Esophagus muscularis mucosa (tissue), 4 donors: ENCODE measurements at places on chromosomes 11 and 22. TPM values are rescaled to one million over a fixed set of nuclear protein-coding genes. Genes with fewer than 3 reads are reported as not detected.

Gene SPA17
- 8.6 TPM for total RNA-seq

Gene NLRP14
- total RNA-seq: not detected

Gene MISFA
- total RNA-seq: 7.1 TPM

Gene VWCE
- 1.4 TPM for total RNA-seq

Gene CRYBB2
- not detected for total RNA-seq

Gene FIBIN
- 82.8 TPM for total RNA-seq

Gene MUC5B
- total RNA-seq: 0.06 TPM

Gene ARHGAP8
- total RNA-seq: not detected

Gene PRODH
- 7.2 TPM for total RNA-seq

DNA sequence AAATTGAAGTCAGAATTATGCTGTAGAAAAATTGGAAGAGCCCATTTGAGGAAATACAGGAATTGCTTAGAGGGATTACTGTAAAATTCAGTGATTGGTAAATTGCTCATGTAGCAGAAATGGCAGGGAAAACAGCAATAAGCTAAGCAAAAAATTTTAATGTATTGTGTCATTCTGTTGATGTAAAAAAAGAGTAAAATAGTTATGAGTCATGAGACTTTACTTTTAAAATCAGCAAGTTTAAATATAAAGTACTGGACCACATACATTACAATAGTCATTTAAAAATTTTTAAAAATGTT lies 10.4 kb downstream of the PDHX start:
- H3K27ac ChIP-seq: no peak overlapping the region
- peaks cover 62% of the 10 kb centered on the region for H3K4me1 ChIP-seq
- no peaks in the 10 kb centered on the region for H3K27me3 ChIP-seq
- no peak for DNase-seq
- H3K36me3 ChIP-seq: no peaks in the 10 kb centered on the region
- no peak overlapping the region for H3K4me3 ChIP-seq

DNA sequence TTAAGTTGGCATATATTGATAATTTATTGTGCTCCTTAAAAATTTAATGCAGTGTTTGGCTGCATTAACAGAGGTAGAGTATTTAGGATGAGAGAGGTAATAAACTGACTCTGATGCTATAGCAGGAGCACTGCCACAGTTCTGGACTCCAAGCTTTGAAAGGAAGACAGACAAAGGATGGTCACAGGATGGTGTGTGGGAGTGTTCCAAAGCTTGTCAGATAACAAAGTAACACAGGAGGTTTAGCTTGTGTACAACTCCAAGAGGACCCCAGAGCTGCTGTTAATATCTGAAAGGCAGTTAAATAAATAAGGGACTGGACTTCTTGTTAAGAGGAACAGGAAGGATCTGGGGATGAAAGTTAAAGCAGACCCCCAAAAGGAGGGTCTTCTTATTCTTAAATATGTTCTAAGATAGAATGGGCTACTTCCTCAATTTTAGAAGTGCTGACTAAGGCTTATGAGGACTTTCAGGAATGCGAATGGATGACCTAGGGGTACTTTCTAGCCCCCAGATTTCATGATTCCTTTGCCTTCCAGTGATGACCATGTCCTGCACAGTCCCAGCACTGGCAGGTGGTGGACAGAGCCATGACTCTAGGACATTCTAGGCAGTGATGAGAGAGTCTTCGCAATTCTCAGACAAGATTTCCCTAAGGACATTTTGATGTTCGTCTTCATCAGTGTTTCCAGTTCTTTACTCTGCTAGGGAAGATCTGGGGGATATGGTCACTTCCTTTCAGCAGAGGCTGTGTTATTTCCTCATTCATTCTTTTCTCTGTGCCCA lies 149.1 kb upstream of the RASSF10 start:
- H3K36me3 ChIP-seq: no peaks in the 10 kb centered on the region
- no peak overlapping the region for H3K4me3 ChIP-seq
- H3K4me1 ChIP-seq: peaks cover 5% of the 10 kb centered on the region
- no peak overlapping the region for H3K27ac ChIP-seq
- H3K27me3 ChIP-seq: no peaks in the 10 kb centered on the region
- DNase-seq: no peak

- H3K4me3 ChIP-seq: no peak overlapping the region
- no peak overlapping the region for H3K27ac ChIP-seq
- H3K4me1 ChIP-seq: peaks cover 7% of the 10 kb centered on the region
Measured at GRCh38 chr22:19438298-19438697, 6.0 kb downstream of the MRPL40 start.

DNA sequence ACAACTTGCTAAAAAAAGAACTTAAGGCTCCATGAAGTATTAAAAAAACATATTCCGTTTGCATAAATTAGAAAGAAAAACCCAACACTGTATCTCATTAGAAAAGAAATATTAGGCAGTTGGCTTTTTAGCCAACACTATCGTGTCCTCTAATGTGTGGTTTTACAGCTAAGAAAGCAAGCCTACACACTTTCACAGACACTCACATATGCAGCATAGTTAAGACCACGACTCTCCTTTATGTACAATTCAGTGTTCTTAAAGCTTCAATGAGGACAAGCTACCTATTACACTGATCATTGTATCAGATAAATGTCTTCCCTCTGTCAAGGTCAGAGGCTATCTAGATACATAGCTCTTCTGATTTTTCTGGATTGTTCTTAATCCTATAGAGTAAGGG lies 80.1 kb downstream of the PICALM start:
- no peaks in the 10 kb centered on the region for H3K27me3 ChIP-seq
- peaks cover 11% of the 10 kb centered on the region for H3K4me1 ChIP-seq
- no peak for DNase-seq
- no peak overlapping the region for H3K4me3 ChIP-seq

DNA sequence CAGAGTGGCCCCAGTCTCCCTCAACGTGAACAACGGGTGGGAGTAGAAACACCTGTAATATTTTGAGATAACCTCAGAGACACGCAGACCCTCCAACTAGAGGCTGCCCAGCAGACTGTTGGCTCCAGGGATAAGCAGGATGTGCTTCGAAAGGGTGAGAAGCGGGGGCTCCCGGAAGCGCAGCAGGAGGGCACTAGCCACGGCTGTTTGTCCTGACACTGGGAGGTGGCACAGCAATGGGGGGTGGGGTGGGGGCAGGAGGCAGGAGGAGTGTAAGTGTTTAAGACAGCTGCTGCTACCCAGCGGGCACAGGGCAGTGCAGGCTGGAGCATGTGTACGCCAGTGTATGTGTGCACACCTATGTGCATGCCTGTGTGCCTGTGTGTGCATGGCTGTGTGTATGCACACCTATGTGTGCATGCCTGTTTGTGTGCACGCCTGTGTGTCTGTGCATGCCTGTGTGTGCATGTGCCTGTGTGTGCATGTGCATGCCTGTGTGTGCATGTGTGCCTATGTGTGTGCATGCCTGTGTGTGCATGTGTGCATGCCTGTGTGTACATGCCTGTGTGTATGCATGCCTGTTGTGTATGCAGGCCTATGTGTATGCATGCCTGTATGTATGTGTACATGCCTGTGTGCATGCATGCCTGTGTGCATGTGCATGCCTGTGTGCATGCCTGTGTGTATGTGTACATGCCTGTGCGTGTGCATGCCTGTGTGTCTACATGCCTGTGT lies 154.7 kb downstream of the SHANK2 start:
- H3K27me3 ChIP-seq: no peaks in the 10 kb centered on the region
- H3K27ac ChIP-seq: no peak overlapping the region
- no peak for DNase-seq
- H3K36me3 ChIP-seq: no peaks in the 10 kb centered on the region

GRCh38 chr11:35525501-35526175 lies at the start of gene PAMR1:
PAMR1 (minus strand) TSS chr11:35525616; CDS start chr11:35525585, 31 bp downstream.
- H3K4me1 ChIP-seq: peaks cover 18% of the 10 kb centered on the region
- H3K27me3 ChIP-seq: peaks cover 6% of the 10 kb centered on the region
- DNase-seq: peak; percentile 92
- no peak within 1 kb of the TSS for H3K27ac ChIP-seq
- H3K36me3 ChIP-seq: no peaks in the 10 kb centered on the region
- peak within 1 kb of the TSS; percentile 34 for H3K4me3 ChIP-seq

DNA sequence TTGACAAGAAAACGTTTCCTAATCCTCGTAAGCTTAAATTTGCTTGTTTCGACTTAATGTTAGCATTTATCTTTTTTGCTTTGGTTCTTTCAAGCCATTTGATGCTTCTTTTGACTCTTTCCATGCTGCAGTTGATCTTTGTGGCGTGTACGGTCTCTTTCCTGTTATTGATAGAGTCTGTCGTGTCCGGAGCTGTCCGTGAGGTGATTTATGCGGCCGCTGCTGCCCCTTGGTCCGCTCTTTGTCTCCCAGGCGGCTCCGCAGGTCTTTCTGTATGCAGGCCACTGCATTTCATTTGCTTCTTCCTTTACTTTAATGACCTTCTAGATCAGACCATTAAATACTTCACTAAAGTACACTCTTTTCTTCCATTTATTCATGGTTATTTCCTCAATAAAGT lies 50.3 kb downstream of the TBC1D22A start:
- H3K4me1 ChIP-seq: peaks cover 23% of the 10 kb centered on the region
- no peaks in the 10 kb centered on the region for H3K27me3 ChIP-seq

GRCh38 chr11:130874955-130875531 lies 41.2 kb downstream of the SNX19 start:
- H3K27me3 ChIP-seq: no peaks in the 10 kb centered on the region
- no peak overlapping the region for H3K4me3 ChIP-seq
- peaks cover 45% of the 10 kb centered on the region for H3K4me1 ChIP-seq
- peaks cover 75% of the 10 kb centered on the region for H3K36me3 ChIP-seq

GRCh38 chr11:40280159-40281051 lies 1179.0 kb downstream of the LRRC4C start:
- peaks cover 8% of the 10 kb centered on the region for H3K4me1 ChIP-seq
- no peaks in the 10 kb centered on the region for H3K36me3 ChIP-seq
- no peaks in the 10 kb centered on the region for H3K27me3 ChIP-seq
- DNase-seq: no peak

DNA sequence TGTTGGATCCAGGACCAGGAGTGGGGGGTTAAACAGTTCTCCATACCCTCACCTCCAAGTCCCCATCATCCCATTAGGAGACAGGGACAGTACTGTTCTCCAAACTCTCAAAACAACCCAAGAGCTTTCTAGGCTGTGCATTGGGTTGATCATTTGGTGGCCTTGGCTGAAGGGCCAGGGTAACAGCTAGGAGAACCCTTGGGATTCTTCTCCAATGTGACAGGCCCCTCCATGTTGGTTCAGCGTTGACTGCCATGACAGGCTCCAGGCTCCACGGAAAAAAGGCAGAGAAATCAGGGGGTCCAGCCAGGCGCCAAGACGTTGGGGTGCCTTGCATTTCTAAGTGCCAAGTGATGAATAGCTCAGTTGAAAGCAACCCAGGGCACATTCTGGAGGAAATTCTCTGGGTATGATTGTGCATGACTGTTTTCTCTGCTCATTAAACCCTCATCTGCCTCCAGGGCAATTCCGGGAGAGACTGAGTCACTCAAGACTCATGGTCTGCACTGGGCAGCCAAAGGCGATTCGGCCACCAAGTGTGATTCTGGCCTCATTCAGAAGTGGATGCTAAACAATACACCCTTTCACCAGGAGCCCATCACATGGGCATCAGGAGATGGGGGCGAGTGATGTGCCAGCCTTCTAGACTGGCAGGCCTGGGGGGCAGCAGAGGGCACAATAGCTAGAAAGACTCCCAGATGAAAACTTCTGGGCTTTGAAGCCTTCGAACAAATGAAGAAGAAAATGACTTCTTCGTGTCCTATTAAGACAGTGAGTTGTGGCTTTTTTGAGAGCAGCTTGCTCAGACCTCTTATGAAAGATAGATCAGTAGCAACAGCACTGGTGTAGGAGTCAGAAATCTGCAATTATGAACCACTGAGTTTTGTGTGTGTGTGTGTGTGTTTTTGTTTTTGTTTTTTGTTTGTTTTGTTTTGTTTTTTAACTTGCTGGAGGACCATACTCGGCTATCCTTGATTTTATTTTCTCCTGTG lies 27.7 kb downstream of the CD44 start:
- peak overlapping the region; percentile 78 for H3K27ac ChIP-seq
- H3K4me3 ChIP-seq: no peak overlapping the region
- H3K4me1 ChIP-seq: peaks cover 95% of the 10 kb centered on the region
- H3K27me3 ChIP-seq: no peaks in the 10 kb centered on the region
- DNase-seq: no peak

DNA sequence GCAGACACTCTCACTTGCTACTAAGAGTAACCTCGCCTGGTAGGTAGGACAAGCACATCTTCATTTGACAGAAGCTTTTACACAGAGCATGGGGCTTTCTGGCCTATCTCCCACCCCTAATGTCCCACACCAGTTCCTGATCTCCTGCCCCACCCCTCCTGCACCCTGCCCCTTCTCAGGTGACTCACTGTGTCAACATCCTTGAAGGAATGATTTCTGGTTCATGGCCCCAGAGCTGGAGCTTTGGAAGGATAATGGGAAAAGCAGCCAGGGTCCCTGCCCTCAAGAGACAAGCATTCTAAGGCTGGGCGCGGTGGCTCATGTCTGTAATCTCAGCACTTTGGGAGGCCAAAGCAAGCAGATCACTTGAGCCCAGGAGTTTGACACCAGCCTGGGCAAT lies 47.2 kb downstream of the LRFN4 start:
- DNase-seq: no peak
- H3K4me1 ChIP-seq: peaks cover 6% of the 10 kb centered on the region
- no peak overlapping the region for H3K4me3 ChIP-seq
- H3K27ac ChIP-seq: no peak overlapping the region

- H3K27ac ChIP-seq: no peak overlapping the region
- H3K4me1 ChIP-seq: no peaks in the 10 kb centered on the region
- no peak overlapping the region for H3K4me3 ChIP-seq
- H3K27me3 ChIP-seq: no peaks in the 10 kb centered on the region
- DNase-seq: no peak
Measured at GRCh38 chr11:72293910-72294615, 50.1 kb upstream of the PHOX2A start.

DNA sequence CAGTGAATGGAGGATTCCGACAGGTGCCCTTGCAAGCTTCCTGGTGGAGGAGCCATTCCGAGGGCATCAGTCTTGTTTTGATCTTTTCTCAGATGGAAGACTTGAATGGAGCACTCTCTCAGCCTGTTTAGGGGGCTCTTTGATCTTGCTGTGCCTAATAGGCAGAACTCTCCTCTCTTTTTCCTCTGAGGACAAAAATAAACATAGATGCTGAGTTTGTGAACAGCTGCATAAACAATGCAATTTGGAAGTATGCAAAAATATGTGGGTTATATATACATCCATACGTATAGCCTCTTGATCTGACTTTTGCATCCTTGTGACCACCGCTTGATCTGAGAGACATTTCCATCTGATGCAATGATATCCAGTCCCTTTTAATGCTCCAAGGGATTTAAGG lies 29.1 kb downstream of the BARX2 start:
- no peak overlapping the region for H3K27ac ChIP-seq
- H3K27me3 ChIP-seq: no peaks in the 10 kb centered on the region
- no peaks in the 10 kb centered on the region for H3K4me1 ChIP-seq
- no peak for DNase-seq
- H3K36me3 ChIP-seq: no peaks in the 10 kb centered on the region
- H3K4me3 ChIP-seq: no peak overlapping the region

DNA sequence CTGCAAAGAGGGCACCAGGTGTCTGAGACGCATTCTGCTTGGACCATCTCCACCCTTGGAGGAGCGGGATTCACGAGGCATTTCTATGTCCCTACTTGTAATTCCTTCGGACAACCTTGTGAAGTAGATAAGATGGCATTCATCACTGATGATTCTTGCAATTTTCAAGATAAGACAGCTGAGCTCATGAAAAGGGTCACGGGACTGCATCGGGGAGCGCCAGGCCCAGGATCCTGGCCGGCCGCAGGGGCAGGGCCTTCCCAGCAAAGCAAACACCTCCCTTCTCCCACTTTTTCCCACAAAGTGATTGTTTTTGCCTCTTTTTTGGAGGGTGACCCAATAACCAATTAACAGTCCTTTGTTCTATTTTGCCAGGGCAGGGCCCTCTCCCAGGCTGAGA lies 8.4 kb downstream of the LIF start:
- H3K27ac ChIP-seq: no peak overlapping the region
- no peaks in the 10 kb centered on the region for H3K27me3 ChIP-seq
- no peak overlapping the region for H3K4me3 ChIP-seq
- H3K36me3 ChIP-seq: no peaks in the 10 kb centered on the region
